ENCODE measurements at places on chromosomes 5 and 9. TPM values are rescaled to one million over a fixed set of nuclear protein-coding genes. Genes with fewer than 3 reads are reported as not detected.
A peak's percentile ranks its signal among the peaks of the same experiment; 100 is the strongest.

The GABRA1 gene
- total RNA-seq: not detected

The IL9 gene
- total RNA-seq: not detected

The ANXA6 gene
- 222 TPM for total RNA-seq

The NR4A3 gene
- 3.9 TPM for total RNA-seq

The RPS23 gene
- total RNA-seq: 1,242 TPM

The PFN3 gene
- total RNA-seq: not detected

The RNF183 gene
- not detected for total RNA-seq

The NEURL1B gene
- total RNA-seq: 37.1 TPM

The CAVIN4 gene
- total RNA-seq: 79.3 TPM

The LHFPL2 gene
- total RNA-seq: 6.0 TPM

DNA sequence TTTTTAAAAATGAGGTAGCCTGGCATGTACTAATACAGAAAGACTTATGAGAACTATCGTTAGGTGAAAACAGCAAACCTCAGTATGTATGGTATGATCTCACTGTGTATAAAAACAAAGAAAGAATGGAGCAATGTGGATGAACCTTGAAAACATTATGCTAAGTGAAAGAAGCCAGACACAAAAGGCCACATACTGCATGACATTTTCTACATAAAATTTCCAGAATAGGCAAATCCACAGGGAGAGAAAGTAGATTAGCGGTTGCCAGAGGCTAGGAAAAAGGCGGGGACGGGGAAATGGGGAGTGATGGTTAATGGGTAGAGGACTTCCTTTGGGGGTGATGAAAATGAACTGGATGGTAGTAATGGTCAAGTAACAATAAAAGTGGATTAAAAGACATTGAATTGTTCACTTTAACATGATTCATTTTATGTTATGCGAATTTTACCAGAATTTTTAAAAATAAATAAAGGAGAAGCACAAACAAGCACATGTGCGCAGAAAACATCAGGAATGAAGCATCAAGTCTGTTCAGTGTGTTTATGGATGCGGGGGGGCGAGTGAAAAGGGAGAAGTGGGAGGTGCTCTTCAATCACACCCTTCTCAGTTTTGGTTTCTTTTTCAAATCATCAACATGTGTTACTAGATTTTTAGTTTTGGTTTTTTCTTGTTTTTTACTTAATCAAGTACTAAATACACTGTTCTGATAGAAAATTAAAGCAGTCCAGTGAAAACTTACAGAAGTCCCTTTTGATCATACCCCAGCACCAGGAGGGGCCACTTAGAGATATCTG is 16.3 kb downstream of the ROR2 start:
- DNase-seq: no peak

DNA sequence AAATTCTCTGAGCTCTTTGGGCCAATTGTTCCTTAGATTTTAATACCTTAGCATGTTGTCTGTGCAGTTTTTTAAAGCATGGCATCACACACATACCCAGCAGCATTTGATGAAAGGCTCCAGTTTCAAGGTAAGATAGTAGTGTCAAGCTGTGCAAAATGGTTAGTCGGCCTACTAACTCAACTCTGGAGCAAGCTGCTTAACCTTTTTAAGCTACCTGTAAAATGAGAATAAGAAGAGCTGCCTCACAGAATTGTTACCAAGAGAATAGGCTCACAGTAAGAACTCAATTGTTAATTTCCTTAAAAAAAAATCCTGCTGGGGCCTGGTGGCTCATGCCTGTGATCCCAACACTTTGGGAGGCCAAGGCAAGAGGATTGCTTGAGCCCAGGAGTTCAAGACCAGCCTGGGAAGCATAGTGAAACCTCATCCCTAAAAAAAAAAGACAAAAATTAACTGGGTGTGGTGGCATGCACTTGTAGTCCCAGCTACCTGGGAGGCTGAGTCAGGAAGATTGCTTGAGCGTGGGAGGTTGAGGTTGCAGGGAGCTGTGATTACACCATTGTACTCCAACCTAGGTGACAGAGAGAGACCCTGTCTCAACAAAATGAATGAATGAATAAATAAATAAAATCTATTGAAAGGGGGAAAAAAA is 96.5 kb downstream of the IQGAP2 start:
- DNase-seq: no peak

GRCh38 chr5:669111-669841 is 23.9 kb downstream of the TPPP start:
- DNase-seq: peak; percentile 57

- DNase-seq: no peak
Observed at GRCh38 chr9:89153232-89154017, 25.2 kb downstream of the SHC3 start.

GRCh38 chr5:74085186-74085585 is 459.2 kb downstream of the ARHGEF28 start:
- DNase-seq: no peak

- no peak for DNase-seq
Observed at GRCh38 chr9:16001856-16002255, 449.0 kb downstream of the CCDC171 start.

GRCh38 chr9:27561685-27562084 is 11.6 kb downstream of the C9orf72 start:
- DNase-seq: no peak

- DNase-seq: no peak
Observed at GRCh38 chr5:143820451-143820850, 8.5 kb downstream of the HMHB1 start.

- DNase-seq: no peak
Observed at GRCh38 chr5:80620211-80620610, 34.2 kb upstream of the MSH3 start.

DNA sequence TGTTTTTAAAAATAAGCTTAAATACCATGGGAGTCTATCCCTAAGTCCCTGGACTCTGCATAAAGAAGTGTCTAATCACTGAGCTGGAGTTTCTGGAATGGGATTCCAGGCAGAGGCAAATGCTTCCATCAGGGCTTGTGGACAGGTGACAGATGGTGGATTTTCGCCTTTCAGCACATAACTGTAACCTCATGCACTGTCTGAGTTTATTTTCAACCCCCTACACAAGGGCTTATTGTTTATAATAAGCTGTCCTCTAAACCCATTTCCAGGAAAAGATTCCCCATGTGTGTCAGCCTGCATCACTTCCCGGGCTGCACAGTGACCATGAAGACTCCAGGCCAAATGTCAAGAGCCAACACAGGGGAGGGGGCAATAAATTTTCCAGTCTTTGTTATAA is 264.0 kb downstream of the PIK3R1 start:
- DNase-seq: no peak

- no peak for DNase-seq
Observed at GRCh38 chr9:19511694-19512093, 102.9 kb downstream of the ACER2 start.

GRCh38 chr5:170293273-170293672 is 4.3 kb downstream of the LCP2 start:
- peak; percentile 85 for DNase-seq

DNA sequence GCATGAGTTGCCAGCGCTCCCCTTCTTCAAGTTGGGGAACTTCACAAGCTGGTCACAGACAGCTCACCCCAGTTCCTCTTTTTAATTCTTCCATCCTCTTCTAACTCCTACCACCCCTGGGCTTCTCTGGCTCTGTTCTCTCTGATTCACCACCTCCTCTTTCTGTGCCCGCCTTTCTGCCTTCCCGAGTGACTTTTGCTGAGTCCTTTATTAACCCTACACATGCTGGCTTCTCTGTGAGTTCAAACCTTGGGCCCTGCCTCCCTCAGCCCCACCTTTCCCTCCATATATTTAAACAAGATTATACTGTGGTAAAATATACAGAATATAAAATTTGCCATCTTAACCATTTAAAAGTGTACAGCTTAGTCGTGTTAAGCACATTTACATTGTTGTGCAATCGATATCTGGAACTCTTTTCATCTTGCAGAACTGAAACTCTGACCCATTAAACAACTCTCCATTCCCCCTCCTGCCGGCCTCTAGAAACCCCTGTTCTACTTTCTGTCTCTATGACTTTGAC is 32.0 kb downstream of the SLC46A2 start:
- DNase-seq: no peak

GRCh38 chr5:127993476-127993875 is 90.1 kb upstream of the SLC12A2 start:
- no peak for DNase-seq

- no peak for DNase-seq
Observed at GRCh38 chr5:72040513-72040912, 66.8 kb upstream of the MAP1B start.

DNA sequence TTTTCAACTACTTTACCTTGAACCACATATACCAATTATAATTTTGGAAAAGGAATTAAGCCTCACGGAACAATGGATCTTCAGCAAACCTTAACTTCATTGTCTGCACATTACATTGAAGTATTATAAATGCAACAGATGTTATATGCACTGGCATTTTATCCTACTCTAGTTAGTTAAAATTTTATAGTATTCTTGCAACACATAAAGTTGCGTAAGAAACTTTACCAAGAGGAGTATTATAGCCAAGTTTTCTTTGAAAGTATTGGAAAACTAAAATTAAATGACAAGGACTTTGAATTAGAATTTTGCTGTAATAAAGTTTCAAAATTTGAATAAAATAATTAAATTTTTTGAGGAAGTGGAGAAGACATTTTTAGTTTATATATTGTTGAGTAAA is 63.4 kb upstream of the SREK1 start:
- DNase-seq: no peak

DNA sequence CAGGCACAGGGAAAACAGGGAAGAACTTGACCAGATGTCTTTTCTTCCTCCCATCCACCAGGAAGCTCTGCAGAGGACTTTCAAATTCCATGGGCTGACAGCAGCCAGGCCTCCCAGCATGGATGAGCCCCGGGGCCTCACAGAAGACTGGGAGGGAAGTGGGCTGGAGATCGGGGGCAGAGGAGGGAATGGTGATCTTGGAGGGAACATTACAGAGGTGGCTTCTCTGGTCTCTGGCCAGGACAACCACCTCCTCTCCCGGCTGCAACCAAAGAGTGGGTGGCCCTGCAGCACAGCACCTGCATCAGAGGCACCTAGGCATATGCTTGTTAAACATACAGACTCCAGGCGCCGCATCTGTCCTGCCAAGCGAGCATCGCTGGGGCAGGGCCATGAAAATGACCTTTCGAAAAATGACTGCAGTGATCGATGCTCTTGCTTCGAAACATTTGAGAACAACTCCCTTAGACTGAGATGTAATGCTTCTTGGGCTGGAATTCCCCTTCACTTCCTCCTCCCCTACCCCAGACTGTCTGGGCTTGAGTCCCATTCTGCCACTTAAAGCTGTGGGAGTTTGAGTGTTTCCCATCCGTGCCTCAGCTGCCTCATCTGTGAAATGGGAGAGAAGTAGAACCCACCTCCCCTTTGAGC is 68.7 kb upstream of the UNC5A start:
- DNase-seq: no peak

DNA sequence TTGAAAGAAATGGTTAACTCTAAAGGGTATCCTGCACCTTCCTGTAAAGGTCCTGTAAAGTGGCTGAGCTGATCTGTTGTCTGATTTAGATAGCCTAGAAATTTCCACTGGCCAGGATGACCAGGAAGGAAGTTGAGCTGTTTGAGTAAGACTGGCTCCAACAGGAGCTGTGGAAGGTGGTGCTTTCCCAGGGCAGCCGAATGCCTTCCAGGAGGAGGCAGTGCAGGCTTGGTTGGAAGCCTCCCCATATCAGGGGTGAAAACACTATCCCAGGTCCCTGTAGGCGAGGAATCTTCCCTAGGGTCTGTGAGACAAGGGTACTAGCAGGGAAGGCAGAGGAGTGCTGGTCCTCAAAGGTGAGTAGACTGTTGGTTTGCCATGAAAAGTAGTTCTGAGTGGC is 98.4 kb downstream of the LIX1 start:
- no peak for DNase-seq

GRCh38 chr9:34591248-34591916 is 1.9 kb upstream of the CNTFR start:
- DNase-seq: peak; percentile 93

DNA sequence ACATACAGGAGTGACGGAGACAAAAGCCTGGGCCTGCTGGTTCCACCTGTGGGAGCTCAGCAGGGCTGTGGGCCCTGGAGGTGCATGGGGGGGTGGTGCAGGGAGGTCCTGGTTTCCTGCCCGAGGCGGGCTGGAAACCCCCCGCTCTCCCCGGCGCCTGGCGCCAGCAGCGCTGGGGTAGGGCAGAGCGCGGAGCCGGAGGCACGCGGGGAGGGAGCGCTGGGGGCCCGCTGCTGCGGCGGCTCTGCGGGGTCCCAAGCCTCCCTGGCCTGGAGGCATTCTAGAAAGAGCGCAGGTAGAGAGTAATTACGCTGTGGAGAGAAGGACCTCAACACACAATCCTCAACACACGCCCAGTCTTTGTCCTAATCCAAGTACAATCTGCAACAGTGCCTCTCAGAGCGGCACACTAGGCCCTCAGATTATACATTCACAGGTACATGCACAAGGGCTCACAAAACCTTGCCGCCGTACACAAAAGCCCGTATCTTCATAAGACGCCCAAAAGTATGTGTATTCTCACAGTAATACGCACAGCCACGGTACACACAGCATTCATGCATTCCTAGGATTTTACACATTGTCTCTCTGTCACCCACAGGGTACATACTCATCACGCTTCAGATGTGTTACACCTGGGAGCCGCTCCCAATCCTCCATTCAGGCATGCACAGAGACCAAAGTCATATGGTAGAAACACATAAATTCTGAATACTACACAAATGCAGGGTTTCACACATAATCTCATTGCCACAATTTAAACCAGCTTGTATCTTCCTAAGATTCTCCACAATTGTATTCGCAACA is 2.1 kb upstream of the HAND1 start:
- no peak for DNase-seq

GRCh38 chr5:171367424-171368370 is 20.0 kb upstream of the NPM1 start:
- DNase-seq: no peak

- no peak for DNase-seq
Observed at GRCh38 chr9:93324191-93324834, 127.2 kb upstream of the FAM120A start.

- no peak for DNase-seq
Observed at GRCh38 chr5:88405783-88406182, 137.1 kb upstream of the TMEM161B start.

DNA sequence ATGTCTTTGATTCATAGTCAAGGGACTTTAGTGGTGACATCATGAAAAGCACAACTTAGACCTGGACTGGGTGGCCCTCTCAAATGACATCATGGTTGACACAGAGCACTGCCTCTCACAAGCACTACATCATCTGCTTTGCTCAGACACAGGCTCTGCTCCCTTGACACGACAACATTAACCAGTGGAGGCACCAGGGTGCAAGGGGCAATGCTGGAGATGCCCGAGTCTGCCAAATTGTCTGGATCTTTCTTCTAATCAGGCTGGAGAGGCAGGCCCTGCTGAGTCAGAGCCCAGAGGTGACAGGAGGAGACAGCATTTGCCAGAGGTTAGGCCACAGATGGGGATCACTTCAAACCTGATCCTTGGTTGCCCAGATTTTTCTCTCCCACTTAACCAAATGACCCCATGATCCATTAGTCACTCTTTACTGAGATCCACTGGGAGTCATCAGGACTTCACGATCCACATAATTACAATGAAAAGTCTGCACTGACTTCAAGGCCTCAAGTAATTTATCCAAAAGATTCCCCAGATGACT is 174.4 kb downstream of the SLIT3 start:
- no peak for DNase-seq

DNA sequence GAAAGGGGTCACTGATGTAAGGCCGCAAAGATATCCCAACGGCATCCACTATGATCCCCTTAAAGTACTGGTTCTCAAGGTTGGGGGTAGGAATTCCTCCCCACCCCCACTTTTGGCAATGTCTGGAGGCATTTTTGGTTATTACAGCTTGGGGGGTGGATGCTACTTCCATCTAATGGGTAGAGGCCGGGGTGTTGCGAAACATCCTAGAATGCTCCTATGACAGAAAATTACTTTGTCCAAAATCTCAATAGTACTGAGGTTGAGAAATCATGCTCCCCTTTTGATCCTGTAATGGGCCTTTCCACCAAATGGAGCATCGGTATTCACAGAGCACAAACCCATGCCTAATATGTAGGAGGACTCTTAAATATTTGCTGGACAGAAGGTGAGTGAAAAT is 20.8 kb upstream of the TCERG1 start:
- DNase-seq: no peak

Measured in Right ventricle myocardium inferior (tissue), 1 donor.